Smooth muscle cell of the umbilical artery (primary cell): ENCODE measurements at places on chromosomes 5 and 9. TPM values are rescaled to one million over a fixed set of nuclear protein-coding genes. Genes with fewer than 3 reads are reported as not detected.

The PPP2R2B gene
- total RNA-seq = 0.18 TPM in 1 of 2 replicates, not detected in the other

The PCDHGA10 gene
- total RNA-seq = 6.8 and 8.6 TPM in 2 replicates

The SLC25A2 gene
- total RNA-seq = 0.28 and 0.30 TPM in 2 replicates

The CD180 gene
- not detected in 2 replicates for total RNA-seq

The SPATA31A3 gene
- total RNA-seq = not detected in 2 replicates
